ENCODE measurements at places on chromosomes 11 and 22. TPM values are rescaled to one million over a fixed set of nuclear protein-coding genes. Genes with fewer than 3 reads are reported as not detected.

Gene GRAMD1B
- 1.9 TPM for total RNA-seq

Gene ZNF70
- total RNA-seq: 3.1 TPM

Gene CALCA
- not detected for total RNA-seq

Gene OR51B4
- total RNA-seq: not detected

Gene USP47
- total RNA-seq: 68.9 TPM

Gene PHETA2
- total RNA-seq: 28.8 TPM

Gene DRD2
- total RNA-seq: not detected

Gene OR4D5
- total RNA-seq: not detected

Gene MUC6
- total RNA-seq: not detected

Gene C11orf65
- not detected for total RNA-seq

Gene SUSD2
- total RNA-seq: 0.31 TPM

Gene SLC43A1
- 15.5 TPM for total RNA-seq

Gene SERHL2
- 1.9 TPM for total RNA-seq

Gene MAFF
- total RNA-seq: 51.8 TPM

All from bladder microvascular endothelial cell (primary cell).